Activated naive CD8-positive, alpha-beta T cell treated with anti-CD3 and anti-CD28 coated beads, Interleukin-2, amount 50 U/mL, for 16 hours (primary cell): ENCODE measurements at places on chromosomes 16 and 17.

- peak; percentile 71 for DNase-seq
Measured at GRCh38 chr17:38703742-38704605, 1.1 kb upstream of the MLLT6 start.

GRCh38 chr16:73052576-73052975, 4.6 kb upstream of the ZFHX3 start:
- DNase-seq, result no peak

GRCh38 chr17:7715936-7716886, 1.3 kb upstream of the DNAH2 start:
- DNase-seq, result no peak

DNA sequence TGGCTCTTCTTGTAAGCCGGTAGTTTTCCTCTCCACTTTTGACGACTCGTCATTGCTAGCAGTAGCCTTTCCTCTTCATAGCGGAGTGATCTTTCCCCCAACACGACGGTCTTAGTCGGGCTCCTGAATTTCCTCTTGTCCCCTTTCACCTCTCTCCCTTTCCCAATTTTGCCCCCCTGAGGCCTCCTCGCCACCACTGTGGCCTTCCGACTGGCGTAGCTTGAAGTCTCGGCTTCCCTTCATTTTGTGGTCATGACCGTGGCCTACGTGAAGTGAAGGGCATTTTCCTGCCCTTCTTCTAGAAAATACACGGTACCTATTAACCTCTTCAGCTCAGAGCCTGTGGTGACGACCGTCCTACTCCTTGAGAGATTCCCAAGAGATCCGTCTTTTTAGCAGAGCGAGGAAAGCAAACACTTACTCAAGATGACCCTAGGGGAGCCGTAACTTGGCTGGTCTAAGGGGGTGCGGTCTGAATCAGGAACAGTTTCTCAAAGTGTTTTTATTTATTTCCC, 787 bp downstream of the PRKAR1A start:
- DNase-seq, result no peak

- DNase-seq, result no peak
Measured at GRCh38 chr17:1067282-1067956, 70.5 kb downstream of the TIMM22 start.

GRCh38 chr16:65510850-65511249, 389.0 kb upstream of the CDH11 start:
- no peak for DNase-seq

- DNase-seq, result no peak
Measured at GRCh38 chr16:86934581-86935375, 356.4 kb downstream of the FOXL1 start.

DNA sequence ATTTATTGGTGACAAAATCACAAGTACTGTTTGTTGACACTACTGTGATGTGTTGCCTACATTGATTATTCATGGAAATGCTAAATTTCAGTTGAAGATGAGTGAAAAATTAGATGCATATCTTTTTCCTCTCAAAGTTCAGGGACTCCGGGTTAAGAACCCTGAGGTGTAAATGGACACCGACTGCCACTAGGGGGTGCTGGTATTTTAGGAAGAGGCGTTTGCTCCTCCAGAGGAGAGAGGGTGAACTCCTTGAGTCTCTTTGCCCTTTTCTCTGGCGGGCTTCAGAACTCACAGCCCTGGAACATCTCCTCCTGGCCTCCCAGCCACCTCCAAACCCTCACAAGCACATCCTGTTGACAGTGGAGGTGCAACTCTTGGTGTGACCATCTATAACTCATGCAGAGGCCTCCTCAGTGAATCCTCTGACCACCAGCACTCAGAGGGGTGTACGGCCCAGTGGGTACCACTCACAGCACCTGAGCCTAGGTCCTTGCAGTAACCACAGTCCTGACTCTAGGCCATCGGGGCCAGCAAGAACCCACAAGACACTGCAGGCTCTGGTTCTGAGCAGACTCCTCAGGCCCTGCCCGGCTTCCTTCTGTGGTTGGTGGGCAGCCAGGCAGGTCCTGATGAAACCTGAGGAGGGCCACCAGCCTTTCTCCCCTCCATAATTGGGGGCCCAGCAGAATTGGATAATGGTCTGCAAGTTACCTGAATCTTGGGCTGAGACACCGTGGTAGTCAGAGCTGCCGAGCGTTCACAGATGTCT, 26.2 kb upstream of the PIK3R5 start:
- DNase-seq, result peak; percentile 34

- DNase-seq, result no peak
Measured at GRCh38 chr16:3070608-3071111, 5.2 kb downstream of the IL32 start.

DNA sequence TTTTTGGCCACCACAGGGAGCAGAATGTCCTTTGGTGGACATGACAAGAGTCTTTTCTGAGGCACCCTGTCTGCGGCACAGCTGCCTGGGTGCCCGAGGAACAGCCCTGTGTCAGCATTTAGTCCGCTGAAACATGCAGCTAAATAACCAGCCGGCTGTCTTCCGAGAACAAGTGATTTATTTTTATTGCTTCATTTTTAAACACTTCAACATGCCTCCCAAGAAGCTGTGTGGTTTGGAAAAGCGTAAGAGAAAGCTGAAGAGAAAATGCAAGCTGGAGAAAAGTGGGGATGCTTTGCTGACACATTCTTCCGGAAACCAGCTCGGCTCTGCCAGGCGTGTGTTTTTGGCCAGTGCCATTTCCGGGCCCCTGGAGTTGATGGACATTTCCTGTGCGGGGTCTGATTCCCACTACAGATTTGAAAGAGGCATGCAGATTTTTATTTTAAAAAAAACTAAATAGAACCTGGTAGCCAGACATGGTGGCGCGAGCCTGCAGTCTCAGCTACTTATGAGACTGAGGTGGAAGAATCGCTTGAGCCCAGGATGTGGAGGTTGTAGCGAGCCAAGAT, 94.7 kb downstream of the SEC14L1 start:
- DNase-seq, result no peak

DNA sequence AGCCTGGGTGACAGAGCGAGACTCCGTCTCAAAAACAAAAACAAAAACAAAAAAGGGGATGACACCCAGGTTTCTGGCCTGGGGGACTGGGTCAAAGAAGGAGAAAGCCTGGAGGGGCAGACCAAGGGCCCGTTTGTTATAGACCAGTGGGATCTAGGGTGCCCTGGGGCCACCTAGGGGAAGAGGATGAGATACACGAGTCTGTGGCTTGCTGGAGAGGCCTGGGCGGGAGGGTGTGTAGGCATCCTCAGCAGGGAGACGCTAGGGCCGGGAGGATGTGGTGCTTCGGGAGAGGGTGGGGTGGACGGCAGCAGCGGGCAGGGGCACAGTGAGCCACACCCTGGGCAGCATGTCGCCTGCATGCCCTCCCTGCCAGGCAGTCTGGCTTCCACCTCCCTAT, 17.1 kb upstream of the CRK start:
- no peak for DNase-seq

DNA sequence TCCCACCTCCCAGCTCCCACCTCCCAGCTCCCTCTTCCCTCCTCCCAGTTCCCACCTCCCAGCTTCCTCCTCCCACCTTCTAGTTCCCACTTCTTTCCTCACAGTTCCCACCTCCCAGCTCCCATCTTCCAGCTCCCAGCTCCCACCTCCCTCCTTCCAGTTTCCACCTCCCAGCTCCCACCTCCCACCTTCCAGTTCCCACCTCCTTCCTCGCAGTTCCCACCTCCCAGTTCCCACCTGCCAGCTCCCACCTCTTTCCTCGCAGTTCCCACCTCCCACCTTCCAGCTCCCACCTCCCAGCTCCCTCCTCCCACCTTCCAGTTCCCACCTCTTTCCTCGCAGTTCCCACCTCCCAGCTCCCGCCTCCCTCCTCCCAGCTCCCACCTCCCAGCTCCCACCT, 10.4 kb upstream of the MC1R start:
- DNase-seq, result no peak

DNA sequence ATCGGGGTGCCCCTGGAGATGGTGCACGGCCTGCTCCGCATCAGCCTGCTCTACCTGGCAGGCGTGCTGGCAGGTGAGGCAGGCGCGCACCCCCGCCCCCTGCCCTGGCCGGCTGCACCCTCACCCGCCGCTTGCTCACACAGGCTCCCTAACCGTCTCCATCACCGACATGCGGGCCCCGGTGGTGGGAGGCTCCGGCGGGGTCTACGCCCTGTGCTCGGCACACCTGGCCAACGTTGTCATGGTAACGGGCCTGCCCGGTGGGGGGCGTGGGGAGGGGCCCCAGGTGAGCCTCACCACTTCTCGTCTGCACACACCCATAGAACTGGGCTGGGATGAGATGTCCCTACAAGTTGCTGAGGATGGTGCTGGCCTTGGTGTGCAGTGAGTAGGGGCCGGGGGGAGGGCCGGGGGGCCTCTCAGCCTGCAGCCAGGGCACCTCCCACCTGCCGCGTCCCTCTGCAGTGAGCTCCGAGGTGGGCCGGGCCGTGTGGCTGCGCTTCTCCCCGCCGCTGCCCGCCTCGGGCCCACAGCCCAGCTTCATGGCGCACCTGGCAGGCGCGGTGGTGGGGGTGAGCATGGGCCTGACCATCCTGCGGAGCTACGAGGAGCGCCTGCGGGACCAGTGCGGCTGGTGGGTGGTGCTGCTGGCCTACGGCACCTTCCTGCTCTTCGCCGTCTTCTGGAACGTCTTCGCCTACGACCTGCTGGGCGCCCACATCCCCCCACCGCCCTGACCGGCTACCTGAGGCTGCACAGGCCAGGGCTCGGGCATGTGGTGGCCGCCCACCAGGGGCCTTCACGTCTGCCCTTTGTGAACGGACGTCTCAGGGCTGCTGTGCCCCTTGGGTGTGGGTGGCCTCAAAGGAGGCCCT, 2.1 kb downstream of the RHBDL1 start:
- DNase-seq, result no peak

- no peak for DNase-seq
Measured at GRCh38 chr17:5705081-5705875, 121.0 kb upstream of the NLRP1 start.

DNA sequence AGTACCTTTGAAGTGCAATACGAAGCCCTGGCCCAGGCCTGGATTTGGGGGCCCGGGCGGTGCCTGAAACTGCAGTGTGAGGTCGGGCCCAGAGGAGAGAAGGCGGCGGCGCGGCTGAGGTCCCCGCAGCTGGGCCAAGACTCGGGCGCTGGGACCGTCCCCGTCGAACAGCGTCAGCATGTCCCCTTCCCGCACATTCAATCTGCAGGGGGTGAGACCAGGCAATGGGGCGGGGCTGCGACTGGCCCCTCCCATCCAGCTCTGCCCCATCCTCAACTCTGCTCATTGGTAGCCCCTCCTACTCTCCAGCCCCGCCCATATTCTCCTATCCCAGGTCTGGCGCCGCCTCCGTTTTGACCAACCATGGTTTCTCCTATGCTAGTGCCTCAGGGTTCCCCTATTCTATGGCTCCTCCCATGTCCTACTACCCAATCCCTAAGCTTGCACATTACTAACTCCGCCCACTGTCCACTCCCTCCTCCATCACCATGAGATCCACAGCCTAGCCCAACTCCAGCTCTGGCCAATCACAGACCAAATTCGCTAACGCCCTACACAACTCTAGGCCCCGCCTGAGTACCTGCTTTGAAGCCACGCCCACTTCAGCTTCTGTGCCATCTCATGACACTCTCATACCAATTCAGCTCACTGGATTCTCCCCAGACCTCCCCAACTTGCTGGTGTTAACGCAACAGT, 14.4 kb upstream of the CDIPT start:
- no peak for DNase-seq

GRCh38 chr16:81311762-81312161, 3.0 kb upstream of the GAN start:
- no peak for DNase-seq

DNA sequence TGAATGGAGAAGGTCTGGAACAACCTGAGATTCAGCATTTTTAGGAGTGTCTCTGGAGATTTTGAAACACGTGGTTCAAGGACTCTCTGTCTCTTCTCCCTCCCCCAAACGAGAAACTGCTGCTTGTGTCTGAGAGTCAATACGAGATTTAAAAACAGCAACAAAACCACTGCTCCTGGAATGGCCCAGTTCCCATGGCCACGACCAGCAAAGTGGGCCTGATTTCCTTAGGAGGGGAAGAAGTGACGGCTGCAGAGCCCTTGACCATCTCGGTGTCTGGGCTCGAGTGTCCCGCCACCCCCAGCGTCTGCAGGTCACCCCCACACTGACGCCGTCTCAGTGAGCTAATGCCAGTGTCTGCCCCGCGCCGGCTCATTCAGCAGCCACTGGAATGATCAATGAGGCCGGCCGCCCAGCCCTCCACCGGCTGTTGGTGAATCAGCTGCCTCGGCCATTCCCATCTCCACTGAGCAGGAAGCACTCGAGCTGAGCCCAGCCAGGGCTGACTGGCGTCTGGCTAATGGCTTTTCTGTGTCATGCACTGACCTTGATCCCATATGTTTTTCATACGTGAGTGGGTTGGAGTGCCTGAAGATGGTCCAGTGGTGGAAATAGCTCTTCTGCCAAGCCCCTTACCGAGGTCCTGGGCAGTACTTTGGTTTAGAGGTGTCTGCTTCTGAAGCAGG, 151.8 kb downstream of the PITPNC1 start:
- no peak for DNase-seq

DNA sequence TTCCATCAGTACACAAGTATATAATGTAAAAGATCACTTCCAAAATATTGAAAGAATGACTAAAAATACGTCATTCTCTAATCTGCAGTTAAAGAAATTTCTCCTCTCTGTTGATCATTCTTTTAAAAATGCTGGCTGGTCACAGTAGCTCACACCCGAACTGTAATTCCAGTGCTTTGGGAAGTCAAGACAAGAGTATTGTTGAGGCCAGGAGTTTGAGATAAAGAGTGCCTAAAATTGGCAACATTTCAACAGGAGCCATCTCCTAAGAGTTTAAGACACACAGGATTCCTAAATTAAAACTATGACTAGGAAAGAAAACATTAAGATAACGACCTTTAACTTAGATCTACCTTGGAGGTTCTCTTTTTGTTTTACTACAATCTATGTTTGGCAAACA, 4.5 kb upstream of the USP32 start:
- DNase-seq, result no peak

GRCh38 chr16:30112197-30113030, 923 bp downstream of the GDPD3 start:
- DNase-seq, result peak; percentile 41

DNA sequence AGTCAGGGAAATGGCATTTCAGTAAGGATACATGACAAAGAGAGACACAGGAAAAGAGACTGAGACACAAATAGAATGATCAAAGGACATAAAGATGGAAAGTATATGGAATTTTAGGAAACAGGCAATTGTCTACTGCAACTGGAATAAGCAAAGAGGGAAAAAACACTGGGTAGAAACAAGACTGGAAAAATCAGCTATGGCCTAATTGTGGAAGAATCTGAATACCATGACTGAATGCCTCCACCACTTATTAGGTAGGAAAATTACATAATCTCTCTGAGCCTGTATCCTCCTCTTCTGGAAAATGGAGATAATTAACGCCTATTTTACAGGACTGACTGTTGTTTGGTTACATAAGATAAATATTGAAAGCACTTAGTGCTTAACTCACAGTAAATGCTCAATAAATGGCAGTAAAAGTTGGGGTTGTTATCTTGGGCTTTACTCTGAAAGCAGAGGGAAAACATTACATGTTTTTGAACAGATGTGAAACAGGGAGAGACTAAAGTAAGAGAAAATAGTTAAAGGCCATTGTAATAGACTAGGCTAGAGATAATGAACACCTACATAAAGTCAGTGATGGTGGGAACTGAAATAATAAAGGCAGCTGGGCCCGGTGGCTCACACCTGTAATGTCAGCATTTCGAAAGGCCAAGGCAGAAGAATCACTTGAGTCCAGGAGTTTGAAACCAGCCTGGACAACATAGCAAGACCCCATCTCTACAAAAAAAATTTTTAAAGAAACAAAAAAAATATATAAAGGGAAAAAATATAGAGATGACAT, 63.5 kb upstream of the C17orf78 start:
- no peak for DNase-seq
